Cortex of kidney (tissue), 1 donor: ENCODE measurements at places on chromosomes 5 and 9.

- no peak for DNase-seq
Observed at GRCh38 chr9:129074106-129074505, 6.8 kb upstream of the DOLPP1 start.

DNA sequence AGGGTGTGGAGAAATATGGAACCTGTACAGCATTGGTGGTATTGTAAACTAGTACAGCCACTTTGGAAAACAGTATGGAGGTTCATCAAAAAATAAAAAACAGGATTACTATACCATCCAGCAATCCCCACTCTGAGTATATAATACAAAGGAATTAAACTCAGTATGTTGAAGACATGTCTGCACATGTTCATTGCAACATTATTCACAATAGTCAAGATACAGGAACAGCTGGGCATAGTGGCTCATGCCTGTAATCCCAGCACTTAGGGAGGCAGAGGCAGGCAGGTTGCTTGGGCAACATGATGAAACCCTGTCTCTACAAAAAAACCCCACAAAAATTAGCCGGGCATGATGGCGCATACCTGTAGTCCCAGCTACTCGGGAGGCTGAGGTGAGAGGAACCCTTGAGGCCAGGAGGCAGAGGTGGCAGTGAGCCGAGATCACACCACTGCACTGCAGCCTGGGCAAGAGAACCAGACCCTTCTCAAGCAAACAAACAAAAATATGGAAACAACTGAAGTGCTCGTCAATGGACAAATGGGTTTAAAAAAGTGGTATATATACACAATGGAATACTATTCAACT, 63.6 kb downstream of the TMEM174 start:
- DNase-seq = no peak

- no peak for DNase-seq
Observed at GRCh38 chr5:142944140-142944539, 174.0 kb downstream of the ARHGAP26 start.

- DNase-seq = no peak
Observed at GRCh38 chr5:10513501-10514442, 50.1 kb upstream of the ANKRD33B start.

GRCh38 chr9:133522073-133522910, 2.5 kb downstream of the MYMK start:
- DNase-seq = no peak

DNA sequence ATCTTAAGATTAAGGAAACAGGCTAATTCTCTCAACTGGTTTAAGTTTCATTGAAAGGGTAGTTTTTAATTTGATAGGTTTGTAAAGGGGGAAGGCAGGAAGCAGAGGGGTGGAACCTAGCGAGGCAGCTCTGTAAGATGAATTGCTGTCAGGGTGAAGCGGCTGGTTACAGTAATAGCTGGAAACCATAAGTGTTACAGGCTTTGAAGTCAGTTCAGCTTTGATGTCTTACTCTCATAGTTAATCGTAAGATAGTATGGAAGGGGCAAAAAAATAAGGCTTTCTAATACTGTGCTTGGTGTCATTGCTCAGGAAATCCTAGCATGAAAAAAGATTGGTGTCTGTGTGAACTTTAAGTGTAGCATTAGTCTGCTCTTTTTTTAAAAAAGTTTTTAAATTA, 20.3 kb downstream of the POU5F2 start:
- no peak for DNase-seq

DNA sequence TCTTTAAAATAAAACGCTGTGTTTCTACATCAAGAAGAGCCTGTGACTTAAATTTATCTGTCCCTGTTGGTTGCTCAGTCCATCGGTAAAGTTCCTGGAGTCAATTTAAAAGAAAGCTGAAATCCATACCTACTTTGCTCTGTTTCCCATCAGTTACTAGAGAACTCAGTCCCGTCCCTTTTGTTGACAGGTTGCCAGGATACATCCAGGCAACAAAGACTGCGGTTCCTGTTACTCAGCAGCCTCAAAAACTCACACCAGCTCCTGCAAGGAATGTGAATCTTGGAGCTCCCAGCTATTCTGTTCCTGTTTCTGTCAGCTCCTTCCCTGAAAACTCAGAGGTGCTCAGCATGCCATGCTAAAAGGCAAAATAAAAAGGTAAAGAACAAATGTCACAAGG, at the start of gene ZNF474:
TSS of gene ZNF474 (plus strand) at position 241 of the 400 bp plus-strand sequence. CDS start 22,445 bp downstream, outside the sequence.
- no peak for DNase-seq

DNA sequence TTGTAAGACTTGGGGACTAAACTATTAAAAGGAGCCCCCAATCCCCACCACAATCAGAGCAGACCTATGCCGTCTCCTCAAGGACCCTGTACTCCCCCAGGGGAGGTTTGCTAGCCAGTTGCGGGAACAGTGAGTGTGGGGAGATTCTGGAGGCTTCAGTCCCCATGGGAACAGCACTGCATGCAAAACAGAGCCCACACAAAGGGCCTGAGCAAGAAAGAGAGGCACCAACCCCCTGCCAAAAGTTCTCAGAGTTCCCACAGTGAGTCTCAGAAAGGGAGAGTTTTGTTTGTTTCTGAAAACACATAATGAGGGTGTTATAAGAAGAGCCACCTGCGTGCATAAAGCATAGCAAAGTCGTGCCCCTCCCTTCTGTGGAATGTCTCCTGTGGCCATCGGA, 56.6 kb downstream of the CFAP90 start:
- no peak for DNase-seq

- DNase-seq = no peak
Observed at GRCh38 chr5:101897914-101898313, 398.2 kb downstream of the SLCO4C1 start.

DNA sequence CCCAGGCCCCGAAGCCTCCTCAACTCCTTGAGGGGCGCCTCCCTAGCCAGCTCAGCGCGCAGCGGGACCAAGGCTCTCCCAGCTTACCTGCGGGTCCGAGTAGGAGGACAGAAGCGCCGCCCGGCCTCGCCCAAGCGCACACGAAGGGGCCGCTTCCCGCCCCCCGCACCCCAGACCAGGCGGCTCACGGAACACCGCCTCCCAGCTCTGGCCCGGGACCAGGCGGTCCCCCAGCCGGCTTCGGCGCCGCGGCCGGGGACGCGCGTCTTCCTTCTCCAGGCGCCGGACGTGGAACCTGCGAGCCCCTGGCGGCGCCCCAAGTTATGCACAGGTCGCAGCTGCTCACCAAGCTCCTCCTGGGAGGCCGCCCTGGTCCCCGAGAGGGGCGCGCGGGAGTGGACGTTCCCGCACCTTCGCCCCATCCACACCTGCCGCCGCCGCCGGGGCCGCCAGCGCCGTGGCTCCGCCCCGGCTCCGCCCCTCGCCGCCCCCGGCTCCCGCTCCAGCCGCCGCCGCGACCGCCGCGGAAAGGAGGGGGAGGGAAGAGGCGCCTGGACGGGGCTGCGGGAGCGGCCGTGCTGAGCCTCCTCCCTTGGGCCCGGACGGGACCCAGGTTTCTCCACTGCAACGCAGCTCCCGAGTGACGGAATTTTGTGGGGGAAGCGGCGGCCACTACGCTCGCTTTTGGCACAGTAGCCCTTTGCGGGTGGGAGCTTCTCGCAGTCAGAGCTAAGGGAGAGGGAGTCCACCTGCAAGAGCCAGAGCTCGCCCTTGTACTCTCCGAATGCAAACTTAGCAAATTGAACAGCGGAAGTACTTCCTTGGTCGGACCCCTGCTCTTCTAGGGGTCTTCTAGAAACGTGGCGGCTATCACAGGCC, 77.5 kb upstream of the IFNE start:
- DNase-seq = no peak

GRCh38 chr9:136135326-136136126, 16.9 kb upstream of the TMEM250 start:
- no peak for DNase-seq

DNA sequence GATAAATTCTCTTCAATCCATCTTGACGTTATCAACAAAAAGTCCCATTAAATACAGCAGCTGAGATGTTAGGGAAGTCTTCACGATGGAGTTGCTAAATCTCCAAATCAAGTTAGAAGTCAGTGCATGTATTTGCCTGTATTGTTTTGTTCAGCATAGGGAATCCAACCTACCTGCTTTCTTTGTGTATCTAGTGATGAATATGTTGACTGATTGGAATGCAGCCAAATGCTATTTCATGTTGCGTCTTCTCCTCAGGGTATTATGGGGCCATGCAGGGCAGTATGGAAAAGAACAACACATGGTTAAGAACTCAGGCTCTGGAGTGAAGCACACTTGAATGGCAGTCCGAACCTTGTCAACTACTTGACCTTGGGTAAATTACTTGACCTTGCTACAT, 529.5 kb upstream of the ZNF462 start:
- no peak for DNase-seq

- no peak for DNase-seq
Observed at GRCh38 chr9:136732444-136733178, 10.1 kb downstream of the LCN10 start.

DNA sequence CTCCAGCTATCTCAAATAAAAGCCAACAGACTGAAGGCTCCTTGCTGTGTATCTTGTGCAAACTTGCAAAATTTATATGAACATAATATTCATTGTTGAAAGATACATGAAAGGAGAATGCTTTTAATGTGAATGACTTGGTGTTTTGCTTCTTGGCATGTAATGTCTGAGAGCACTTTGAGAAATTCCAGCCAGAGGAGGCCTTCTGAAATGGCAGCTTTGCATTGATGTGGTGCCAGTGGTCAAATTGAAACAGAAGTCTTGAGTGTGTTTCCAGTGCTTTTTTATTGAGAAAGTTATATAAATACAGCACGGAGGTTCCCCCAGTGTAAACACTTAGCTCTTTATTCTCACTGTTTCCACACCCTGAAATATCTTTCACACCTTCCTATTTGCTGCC, 182.1 kb downstream of the ADCY2 start:
- DNase-seq = no peak

DNA sequence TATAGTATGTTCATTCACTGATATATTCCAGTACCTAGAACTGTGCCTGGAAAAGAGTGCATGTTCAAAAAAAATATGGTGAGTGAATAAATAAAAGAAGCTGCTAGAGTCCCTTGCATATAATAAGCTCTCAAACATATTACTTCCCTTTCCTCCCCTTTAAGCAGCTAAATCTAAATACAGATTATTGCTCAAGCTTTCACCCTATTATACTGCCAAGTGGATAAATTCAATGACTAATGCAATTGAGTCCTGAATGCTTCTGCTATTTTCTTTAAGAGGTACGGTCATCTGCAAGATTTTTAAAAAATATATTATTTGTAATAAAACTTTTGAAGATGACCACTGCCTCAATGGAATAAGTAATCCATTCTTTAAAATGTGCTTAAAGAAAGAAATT, 248.4 kb downstream of the PLK2 start:
- DNase-seq = no peak

DNA sequence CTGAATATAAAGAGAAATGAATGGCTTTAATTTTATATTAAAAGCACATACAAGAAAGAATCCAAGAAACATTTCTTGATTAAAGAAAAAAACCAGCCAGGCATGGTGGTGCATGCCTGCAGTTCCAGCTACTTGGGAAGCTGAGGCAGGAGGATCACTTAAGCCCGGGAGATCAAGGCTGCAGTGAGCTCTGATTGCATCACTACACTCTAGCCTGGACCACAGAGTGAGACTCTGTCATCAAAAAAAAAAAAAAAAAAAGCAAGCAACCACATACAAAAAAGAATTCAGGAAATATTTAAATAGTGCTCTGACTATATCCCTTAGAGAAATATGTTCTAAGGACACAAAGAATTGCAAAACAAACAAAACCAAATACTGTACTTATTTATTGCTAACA, 2.5 kb upstream of the PLAC8L1 start:
- DNase-seq = no peak

DNA sequence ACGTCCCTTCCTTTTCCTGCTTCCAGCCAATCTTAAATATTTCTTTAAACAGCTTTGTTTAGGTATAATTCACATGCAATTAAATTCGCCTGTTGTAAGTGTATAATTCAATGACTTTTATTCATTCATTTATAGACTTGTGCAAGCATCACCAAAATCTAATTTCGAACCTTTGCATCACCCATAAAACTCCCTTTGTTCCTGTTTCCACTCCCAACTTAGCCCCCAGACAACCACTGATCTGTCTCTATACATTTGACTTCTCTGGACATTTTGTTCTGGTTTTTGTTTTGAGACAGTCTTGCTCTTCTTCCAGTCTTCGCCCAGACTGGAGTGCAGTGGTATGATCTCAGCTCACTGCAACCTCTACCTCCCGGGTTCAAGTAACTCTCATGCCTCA, 71.5 kb downstream of the NR6A1 start:
- DNase-seq = no peak
